PC-3 (cell line): ENCODE measurements at places on chromosomes 7 and 10.

DNA sequence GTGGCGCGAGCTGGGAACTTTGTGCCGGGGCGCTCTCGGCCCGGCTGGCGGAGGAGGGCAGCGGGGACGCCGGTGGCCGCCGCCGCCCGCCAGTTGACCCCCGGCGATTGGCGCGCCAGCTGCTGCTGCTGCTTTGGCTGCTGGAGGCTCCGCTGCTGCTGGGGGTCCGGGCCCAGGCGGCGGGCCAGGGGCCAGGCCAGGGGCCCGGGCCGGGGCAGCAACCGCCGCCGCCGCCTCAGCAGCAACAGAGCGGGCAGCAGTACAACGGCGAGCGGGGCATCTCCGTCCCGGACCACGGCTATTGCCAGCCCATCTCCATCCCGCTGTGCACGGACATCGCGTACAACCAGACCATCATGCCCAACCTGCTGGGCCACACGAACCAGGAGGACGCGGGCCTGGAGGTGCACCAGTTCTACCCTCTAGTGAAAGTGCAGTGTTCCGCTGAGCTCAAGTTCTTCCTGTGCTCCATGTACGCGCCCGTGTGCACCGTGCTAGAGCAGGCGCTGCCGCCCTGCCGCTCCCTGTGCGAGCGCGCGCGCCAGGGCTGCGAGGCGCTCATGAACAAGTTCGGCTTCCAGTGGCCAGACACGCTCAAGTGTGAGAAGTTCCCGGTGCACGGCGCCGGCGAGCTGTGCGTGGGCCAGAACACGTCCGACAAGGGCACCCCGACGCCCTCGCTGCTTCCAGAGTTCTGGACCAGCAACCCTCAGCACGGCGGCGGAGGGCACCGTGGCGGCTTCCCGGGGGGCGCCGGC is 870 bp downstream of the FZD1 start:
- DNase-seq: peak; percentile 53

- no peak for DNase-seq
Measured at GRCh38 chr7:4190010-4190981, 491.8 kb upstream of the FOXK1 start.

GRCh38 chr10:3178042-3178441 is 5.5 kb upstream of the PITRM1 start:
- DNase-seq: no peak

DNA sequence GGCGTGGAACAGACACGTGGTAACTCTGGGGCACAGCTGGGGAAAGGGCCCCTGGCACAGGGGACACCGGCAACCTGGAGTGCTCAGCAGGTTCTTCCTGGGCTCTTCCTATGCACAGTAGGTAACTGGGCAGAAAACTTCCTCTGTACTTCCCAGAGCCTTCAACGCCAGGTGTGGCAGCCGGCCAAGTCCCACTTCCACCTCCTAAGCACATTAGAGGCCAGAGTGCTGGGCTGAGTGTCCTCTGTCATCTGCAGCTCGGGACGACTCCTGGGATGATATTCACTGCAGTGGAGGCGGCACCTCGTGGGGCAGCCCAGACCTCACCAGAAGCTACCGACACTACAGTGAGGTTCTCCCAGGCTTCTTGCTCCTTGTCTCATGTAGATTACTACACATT is 114.5 kb downstream of the LARP4B start:
- DNase-seq: no peak

DNA sequence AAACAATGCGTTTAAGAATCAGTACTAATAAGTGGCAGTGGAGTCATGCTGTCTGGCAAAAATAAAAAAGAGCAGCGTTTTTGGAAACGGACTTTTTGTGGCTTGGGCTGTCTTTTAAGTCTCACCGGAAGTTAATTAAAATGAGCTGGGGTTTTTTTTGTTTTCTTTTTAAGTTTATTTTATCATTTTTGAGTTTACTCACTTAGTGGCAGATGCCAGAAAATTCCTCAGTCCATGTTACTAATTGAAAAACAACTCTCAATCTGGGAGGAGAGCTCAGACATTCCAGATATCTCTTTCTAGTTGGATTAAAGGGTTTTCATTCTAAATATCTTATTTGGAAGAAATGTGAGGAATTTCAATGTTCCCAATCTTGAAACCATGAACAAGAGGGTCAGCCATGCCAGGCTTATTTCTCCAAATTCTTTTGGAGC is 133.8 kb upstream of the AGR3 start:
- no peak for DNase-seq

DNA sequence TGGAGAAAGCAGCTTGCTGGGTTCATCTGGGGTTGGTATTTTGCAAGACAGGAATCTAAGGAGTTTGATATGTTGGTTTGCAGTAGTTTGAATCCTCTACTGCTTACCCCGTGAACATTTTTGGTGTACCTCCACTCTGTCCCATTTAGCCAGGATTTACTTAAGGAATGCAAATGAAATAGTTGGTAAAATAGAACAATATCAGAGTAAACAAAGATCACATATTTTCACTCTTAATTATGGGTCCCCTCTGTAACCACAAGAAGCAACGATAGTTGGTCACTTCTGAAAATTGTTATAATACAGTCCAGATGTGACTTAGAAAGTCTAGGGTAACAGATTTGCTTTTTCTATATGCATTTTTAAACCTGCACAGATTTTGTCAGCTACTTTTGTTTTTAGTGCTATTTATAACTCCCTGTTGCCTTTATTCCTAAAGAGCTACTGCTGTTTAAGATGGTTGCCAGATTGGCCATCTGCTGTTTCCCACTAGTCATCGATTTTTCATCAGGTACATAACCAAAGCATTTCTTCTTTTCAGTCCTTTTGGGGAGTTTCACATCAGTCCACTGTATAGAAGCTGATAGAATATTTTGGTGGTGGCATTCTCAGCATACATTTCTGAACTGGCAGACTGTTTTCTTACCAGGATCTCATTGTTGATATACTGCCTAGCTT is 37.6 kb downstream of the MAPK8 start:
- DNase-seq: no peak

DNA sequence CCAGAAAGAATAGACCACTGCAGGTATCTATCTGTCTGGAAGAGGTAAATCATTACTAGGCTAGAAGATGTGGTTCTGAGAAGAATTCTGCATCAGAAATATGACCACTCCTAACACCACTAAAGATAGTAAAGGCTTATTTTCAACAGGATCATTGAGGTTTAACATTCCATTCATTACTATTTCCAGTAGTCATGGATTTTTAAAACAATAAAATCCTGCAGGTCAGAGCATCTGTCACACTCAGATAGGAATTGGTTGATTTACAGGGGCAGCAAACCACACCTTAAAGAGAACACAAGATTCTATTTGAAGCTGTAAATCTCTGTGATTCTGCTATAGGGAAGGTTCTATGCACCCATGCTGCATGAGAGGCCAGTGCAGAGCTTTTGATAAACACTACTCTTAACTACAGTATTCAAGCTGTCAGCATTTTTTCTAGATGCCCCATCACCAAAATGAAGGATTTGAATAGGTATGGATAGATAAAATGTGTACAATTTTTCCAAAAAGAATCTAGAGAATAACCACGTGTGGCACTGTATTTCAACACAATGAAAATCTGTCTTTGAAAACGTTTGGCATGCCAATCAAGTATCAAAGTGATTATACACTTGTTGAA is 14.6 kb downstream of the LRRC17 start:
- DNase-seq: peak; percentile 35

DNA sequence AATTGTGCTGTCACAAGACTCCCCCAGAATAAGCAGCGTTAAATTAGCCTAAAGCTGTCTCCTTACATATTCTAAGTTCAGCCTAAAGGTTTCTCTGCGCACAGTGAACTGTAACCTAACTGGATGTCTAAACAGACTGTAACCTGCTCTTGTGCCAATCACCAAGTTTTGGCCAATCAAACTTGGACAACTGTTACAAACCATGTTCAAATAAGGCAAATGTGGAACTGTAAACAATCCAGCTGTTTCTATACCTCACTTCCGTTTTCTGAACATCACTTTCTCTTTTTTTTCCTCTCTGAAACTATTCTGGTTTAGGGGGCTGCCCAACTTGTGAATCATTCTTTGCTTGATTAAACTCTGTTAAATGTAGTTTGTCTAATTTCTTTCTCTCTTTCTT is 252.2 kb upstream of the HABP2 start:
- DNase-seq: no peak

- no peak for DNase-seq
Measured at GRCh38 chr10:98878418-98878817, 357.2 kb downstream of the HPSE2 start.

- DNase-seq: no peak
Measured at GRCh38 chr10:103054621-103055020, 136.5 kb downstream of the CNNM2 start.

GRCh38 chr7:39272111-39272510 is 294.1 kb upstream of the YAE1 start:
- DNase-seq: no peak

GRCh38 chr10:68784476-68784875 is 42.9 kb upstream of the STOX1 start:
- no peak for DNase-seq

GRCh38 chr10:13971601-13972475 is 358.9 kb downstream of the FRMD4A start:
- no peak for DNase-seq
